Right renal cortex interstitium (tissue), 3 donors: ENCODE measurements at places on chromosomes 1 and 21.

DNA sequence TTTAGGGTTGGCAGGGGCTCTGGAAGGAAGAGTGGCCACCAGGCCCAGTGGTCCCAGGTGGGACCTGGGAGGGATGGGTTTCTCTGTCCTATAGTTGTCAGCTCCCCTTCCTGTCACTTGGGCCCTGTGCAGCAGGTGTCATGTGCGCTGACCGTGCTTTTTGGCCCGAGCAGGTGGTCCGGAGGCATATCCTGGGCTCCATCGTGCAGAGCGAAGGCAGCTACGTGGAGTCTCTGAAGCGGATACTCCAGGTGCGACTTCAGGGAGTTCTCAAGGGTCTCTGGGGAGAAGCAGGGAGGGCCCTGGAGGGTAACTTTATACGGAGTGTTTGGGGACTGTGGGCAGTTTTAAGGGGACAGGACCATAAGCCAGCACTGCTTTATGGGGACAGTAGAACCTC is 82.2 kb downstream of the ARHGEF10L start:
- DNase-seq: no peak

DNA sequence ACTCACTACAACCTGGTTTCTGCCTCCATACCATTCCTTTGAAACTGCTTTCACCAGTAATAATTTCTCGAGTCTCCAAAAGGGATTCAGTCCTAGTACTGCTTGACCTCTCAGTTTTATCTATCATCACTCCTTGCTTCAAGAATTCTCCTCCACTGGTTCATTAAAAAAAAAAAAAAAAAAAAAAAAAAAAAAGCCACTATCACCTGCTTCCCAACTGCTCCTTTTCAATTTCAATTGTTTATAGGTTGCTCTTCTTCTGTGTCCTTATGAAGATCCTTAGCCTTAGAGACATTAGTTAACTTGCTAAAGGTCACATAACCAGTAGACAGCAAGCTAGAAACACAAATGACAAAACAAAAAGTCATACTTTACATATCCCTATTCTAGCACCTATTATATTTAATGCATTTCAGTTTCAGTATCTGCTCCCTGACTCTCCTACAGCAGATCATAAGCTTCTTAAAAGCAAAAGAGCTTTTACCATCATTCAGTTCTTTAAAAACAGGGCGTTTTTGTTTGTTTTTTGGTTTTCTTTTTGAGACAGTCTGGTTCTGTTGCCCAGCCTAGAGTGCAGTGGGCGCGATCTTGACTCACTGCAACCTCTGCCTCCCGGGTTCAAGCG is 7.1 kb downstream of the NRDC start:
- no peak for DNase-seq

GRCh38 chr21:34859976-34860653 is 189.0 kb downstream of the RUNX1 start:
- DNase-seq: no peak

DNA sequence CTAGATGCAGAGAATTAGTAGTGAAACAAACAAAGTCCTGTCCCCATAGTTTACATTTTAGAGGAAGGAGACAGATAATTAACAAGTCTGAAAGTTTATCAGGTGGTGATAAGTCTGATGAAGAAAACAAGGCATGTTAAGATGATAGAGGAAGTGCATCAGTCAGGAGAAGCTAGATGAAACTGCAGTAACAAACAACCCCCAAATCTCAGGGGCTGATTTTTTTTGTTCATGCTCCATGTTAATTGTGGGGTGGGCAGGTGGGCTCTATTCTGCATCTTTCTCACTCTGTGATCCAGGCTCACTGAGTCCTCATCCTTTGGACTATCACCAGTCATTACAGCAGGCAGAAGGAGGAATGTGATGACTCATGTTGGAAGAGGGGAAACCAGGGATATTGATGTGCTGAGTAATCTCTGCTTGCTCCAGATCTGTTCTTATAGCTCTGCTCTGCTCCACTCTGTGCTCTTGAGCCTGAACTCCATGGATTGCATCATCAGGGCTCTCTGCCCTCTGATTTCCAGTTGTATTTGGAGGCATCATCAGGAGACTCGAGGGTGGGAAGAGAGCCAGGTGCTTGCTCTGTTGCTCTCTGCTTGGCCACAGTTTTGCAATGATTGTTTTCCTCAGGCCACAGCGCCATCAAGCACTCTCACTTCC is 166.9 kb downstream of the IER5 start:
- DNase-seq: no peak

DNA sequence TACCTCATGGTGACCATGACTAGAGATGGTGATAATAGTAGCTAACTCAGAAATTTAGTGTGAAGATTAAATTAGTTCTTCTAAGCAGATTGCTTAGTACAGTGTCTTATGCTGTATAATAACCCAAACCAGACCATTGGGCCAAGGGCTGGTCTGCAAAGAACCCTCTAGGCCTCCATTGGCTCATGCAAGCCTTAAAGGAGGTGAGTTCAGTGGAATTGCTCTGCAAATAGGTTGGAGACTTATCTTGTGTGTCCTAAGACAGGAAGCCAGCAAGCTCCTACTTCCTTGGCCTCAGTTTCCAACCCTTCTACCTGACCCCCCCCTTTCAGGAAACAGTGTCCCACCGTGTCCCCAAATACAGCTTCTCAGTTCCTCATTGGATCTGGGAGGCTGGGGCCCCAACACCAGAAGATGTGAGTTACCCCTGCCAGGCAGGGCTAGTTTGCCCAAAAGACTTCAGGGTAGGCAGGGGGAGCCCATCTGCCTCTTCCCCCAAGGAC is 1.9 kb upstream of the MEF2D start:
- DNase-seq: no peak

GRCh38 chr1:230504310-230504709 is 78.2 kb upstream of the PGBD5 start:
- no peak for DNase-seq

DNA sequence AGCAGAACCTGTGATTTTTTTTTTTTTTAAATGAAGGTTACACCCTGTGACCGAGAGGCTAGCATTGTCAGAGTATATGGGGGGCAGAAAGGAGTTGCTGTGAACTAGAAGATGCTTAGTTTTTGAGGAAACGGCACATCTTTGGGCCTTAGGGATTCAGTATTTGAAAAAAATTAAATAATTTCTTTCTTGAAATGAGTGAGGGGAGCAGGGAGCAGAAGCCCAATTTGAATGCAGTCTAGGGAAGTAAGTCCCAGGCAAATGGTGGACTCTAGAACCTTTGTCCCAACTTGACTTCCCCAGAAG is 42.9 kb downstream of the PEX14 start:
- no peak for DNase-seq

GRCh38 chr1:6103854-6104530 is 58.3 kb downstream of the KCNAB2 start:
- DNase-seq: no peak

GRCh38 chr1:87194271-87194774 is 134.4 kb upstream of the LMO4 start:
- DNase-seq: no peak

GRCh38 chr1:167713330-167714081 is 8.3 kb upstream of the MPZL1 start:
- no peak for DNase-seq

GRCh38 chr1:243950166-243950565 is 100.1 kb upstream of the AKT3 start:
- DNase-seq: no peak

DNA sequence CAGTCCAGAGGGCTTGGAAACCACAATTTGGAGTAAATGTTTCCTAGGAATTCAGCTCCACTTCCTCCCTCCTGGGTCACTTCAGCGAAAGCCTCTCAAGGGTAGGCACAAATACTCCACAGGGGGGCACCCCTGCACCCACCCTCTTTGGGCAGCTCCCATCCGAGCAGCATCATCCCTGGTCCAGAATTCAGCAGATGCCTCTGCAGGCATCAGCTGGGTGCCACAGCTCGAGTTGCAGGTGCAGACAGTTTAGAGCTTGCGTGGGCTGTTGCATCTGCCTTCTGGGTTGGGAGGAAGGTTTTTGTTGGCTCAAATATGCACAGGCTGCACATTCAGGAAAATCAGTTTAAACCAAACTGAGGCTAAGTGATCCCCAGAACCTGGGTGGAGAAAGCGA is 25.0 kb downstream of the KANK4 start:
- DNase-seq: no peak

DNA sequence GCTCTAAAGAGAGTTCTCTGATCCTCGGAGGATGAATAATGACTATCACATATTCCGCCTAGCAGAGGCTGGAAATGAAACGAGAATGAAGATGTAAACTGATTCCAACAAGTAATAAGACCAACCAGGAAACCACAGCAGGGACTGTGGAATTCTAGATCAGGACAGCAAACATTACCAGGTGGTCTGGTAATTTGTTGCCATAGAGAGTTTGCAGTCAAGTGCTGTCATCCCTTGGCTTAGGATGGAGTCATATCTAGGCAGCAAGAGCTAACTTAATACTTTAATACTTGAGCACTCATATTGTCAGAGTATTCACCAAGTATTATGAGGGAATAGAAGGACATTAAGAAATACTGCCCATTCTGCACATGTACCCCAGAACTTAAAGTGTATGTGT is 45.1 kb upstream of the MUTYH start:
- no peak for DNase-seq

DNA sequence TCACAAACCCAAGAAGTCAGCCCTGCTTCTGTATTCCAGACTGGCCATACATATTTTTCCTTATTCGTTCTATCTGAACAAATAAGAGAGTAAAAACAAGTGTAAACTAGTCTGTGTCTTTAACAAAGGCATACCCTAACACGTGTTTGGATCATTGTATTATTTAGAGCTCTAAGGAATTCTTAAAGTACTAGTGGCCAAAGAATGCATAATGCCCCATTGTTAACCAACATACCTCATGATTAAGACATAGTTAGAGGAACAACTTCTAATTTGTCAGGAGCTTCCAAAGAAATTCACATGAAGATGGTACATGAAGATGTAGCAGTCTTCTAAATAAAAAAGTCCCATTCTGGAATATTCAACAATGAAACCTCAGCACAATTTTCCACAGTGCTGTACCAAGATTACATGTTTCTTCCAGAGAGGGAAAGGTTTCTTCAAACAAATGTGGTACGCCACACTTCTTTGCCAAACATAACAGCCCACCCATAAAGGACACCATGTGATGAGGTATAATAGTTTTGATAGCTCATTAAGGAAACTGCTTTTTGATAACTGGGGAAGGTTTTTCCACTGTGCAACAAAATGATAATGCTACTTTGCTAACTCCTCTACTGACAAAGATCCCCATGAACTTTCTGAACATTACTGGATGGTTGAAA is 5.0 kb downstream of the PALMD start:
- no peak for DNase-seq

DNA sequence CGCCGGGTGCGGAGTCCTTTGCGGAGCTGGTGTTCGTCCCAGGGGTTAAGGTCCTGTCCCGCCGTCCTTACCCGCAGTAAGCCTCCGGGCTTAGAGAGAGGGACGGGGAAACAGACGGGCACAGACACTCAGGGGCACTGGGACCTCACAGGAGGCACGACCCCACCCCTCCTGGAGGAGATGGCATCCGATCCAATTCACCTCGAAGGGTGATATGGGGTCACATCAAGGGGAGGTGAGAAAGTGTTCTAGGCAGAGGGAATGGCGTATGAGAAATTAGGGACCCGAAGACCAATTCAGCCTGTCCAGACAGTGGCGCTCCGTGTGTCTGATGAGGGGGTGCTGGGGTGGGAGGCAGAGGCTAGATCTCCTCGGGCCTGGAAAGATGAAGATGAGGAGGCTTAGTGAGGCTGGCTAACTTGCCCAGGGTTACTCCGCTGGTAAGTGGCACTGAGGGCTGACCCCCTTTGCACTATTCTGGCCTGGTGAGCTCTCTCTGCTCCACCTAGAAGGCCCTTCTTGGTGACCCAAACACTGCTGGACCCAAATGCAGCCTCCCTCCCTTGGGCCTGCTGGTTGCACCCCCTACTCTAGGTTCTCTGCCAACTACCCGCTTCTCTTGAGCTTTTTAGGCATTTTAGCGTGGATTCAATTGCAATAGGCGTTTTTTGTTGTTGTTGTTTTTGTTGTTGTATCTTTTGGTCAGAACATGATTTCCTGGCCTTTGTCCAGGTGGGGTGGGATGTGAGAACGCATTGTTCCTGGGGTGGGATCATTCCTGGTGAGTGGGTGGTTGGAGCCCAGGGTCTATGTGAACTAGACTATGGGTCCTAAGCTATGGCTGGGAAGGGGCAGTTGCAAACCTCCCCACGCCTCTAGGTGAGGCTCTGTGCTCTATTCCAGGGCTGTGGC is 12.3 kb downstream of the BTBD19 start:
- DNase-seq: no peak

DNA sequence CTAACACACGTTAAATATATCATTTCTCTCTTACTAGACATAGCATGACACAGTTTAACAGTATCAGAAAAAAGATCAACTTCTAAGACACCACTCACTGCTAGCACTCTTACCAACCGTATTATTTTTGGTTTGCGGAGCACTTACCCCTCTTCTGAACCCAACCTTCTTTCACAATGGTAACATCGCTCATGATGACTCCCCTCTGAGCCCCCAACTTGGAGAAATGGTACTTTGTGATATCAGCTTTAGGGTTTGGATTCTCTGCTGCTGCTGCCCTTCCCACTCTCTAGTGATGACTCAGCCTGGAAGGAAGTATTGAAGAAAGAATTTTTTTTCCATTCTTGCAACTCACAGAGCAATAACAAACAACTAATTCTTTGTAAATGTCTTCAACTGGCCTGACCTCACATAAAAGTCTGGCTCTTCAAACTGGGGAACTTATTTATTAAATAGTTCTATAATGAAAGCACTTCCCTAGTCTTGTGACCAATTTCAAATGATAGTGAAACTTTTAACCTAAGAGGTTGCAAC is 7.0 kb downstream of the AKT3 start:
- DNase-seq: no peak

DNA sequence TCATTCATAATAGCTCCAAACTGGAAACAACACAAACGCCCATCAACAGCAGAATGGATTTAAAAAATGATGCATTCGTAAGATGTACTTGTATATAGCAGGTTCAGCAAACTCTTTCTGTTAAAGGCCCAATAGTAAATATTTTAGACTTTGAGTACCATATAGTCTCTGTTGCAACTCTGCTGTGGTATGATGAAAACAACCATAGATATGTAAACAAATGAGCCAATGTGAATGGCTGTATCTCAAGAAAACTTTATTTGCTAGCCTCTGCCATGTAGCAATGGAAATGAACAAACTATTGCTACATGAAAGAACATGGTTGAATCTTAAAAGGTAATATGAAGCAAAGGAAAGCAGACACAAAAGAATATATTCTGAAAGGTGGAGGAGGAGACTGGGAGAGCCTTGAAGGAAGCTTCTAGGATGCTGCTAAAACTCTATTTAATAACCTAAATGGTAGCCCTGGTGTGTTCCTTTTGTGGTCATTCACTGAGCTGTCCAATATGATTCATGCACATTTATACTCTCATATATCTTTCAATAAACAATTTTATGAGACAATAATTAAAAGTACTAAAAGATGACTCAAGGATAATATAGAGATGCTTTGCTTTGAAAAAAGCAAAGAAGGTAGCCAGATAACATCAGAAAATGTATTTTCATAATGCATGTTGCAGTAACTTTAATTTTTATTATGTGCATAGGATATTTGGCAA is 29.1 kb upstream of the FMO3 start:
- no peak for DNase-seq
